ENCODE measurements at places on chromosomes 1 and 21. TPM values are rescaled to one million over a fixed set of nuclear protein-coding genes. Genes with fewer than 3 reads are reported as not detected.

DNA sequence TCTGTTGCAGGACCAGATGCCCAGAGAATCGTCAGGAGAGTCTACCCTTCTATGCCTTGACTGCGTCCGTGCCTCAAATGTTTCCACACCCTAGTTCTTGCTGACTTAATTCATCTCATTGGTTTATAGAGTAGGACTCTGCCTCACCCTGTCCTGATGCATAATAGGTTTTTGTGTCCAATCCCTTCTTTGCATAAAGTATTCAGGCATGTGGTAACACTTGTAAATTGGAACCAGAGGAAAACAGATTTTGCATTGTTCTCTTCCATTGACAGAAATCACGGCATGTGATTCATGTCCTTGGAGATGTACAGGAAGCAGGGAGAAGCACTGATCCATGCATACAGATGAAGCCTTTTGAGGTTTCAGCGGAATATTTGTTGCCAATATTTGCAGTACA is 29.5 kb downstream of the PLPPR5 start:
- no peak overlapping the region for H3K27ac ChIP-seq
- H3K36me3 ChIP-seq: no peaks in the 10 kb centered on the region
- H3K27me3 ChIP-seq: no peaks in the 10 kb centered on the region
- no peak for DNase-seq
- no peaks in the 10 kb centered on the region for H3K4me1 ChIP-seq

GRCh38 chr1:6260961-6261614 is at the start of gene GPR153:
Gene GPR153 (minus strand): TSS chr1:6261098. CDS start chr1:6254905, 6,193 bp downstream.
- peaks cover 15% of the 10 kb centered on the region for H3K27me3 ChIP-seq
- DNase-seq: peak; percentile 82
- H3K4me3 ChIP-seq: peak within 1 kb of the TSS; percentile 50
- H3K4me1 ChIP-seq: peaks cover 66% of the 10 kb centered on the region
- H3K36me3 ChIP-seq: no peaks in the 10 kb centered on the region

DNA sequence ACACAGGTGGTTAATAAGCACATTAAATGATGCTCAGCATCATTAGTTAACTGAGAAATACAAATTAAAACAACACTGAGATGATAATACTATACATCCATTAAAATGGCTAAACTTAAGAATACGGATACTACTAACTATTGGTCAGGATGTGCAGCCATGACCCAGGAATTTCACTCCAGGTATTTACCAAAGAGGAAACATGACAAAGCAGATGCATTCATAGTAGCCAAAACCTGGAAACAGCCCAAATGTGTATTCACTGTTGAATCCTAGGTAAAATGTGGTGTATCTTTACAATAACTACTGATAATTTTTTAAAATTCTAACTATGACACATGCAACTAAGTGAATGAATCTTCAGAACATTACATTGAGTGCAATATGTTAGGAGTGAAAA is 73.0 kb downstream of the PTPRC start:
- no peaks in the 10 kb centered on the region for H3K27me3 ChIP-seq
- no peak overlapping the region for H3K4me3 ChIP-seq
- DNase-seq: no peak
- no peak overlapping the region for H3K27ac ChIP-seq
- H3K4me1 ChIP-seq: no peaks in the 10 kb centered on the region

DNA sequence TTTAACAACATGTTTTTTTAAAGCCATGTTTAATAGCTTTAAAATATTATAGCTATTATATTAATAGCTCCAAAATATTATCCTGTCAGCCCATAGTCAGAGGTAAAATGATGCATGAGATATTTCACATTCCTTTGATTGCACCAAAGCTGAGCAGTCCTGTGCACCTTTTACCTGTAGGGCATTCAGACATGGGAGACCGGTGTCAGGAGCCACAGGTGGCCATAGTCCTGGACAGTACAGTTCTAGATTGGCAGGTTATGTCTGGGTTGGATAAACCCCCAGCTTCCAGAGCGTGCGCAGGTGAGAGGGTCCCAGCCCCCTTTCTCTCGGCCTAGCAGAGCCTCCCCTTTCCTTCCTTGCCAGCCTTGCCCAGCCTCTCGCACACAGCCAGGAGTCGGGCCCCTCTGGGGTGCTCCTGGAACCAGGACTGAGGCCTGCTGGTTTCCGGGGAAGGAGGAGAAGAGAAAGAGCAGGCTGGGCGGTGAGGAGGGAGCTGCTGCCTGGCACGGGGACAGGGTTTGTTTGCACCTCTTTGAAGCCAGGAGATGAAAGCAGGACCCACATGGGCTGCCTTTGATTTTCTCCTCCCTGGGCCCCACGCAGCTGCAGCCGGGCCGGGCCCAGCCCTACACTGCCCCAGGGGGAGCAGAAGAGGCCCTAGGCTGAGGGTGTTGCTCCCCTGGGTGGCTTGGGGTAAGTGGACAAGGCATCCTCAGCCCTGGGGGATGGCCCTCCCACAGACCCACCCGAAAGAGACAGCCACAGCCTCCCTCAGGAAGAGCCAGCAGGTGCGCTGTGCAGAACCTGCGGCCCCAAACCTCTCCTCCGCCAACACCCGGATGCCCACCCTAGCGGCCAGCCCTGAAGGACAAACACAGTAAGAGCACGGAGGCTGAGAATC is 75.2 kb upstream of the TARDBP start:
- H3K4me3 ChIP-seq: no peak overlapping the region
- no peak overlapping the region for H3K27ac ChIP-seq
- no peaks in the 10 kb centered on the region for H3K36me3 ChIP-seq
- peaks cover 14% of the 10 kb centered on the region for H3K4me1 ChIP-seq

The PTGFR gene
- 0.04 TPM for total RNA-seq

The OR6K3 gene
- not detected for total RNA-seq
